ENCODE measurements at places on chromosomes 6 and 20. TPM values are rescaled to one million over a fixed set of nuclear protein-coding genes. Genes with fewer than 3 reads are reported as not detected.
A peak's percentile ranks its signal among the peaks of the same experiment; 100 is the strongest.

POU3F2 gene
- not detected for polyA plus RNA-seq

DNA sequence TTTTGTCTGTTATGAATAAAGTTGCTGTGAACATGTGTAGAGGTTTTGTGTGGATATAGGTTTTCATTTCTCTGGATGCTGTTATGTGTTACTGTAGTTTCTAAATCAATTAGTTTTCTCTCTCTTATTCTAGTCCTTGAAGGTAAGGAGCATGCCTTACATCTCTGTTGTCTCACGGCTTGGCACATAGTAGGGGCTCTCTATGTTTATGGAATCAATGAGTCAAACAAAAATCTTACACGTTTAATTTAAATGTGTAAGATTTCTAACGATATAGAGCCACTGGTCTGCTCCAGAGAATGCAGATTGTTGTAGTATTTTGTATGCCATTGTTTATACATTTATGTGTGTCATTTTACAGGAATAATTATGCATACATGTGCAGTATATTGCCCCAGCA, 15.3 kb upstream of the DHX35 start:
- no peak for DNase-seq

DNA sequence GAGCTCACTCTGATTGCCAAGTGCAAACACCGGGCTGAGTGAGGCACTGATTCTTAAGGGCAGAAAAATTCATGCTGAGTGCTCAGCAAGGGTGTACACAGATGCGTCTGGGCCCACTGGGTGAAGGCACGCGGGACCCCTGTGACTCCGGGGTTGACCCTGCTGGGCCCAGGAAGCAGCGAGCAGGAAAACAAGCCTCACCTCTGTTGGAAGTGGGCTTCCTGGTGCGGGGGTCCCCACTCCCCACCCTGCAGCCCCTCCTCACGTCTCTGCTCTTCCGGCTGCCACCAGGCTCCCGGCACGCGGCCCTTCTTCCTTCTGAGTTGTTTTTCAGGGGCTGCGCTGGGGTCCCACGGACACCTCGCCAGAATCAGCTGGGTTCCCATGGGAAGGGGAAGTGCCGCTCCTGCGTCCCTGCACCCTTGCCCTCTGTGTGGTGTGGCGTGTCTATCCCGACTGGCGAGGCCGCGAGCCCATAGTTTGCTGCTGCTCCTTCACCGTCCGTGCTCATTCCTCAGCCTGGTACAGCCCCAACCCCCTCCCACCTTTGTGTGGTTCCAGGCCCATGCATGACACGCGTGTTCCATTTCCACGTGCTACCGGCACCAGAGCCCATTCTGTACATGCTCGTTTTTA, 80.6 kb upstream of the BHLHE23 start:
- no peak for DNase-seq

GRCh38 chr6:26754212-26754611, 94.7 kb upstream of the ZNF322 start:
- DNase-seq: peak; percentile 1

- DNase-seq: peak; percentile 85
Observed at GRCh38 chr20:44154521-44155001, 32.4 kb downstream of the JPH2 start.
